NCI-H146 (cell line): ENCODE measurements at places on chromosomes 11 and 22.

DNA sequence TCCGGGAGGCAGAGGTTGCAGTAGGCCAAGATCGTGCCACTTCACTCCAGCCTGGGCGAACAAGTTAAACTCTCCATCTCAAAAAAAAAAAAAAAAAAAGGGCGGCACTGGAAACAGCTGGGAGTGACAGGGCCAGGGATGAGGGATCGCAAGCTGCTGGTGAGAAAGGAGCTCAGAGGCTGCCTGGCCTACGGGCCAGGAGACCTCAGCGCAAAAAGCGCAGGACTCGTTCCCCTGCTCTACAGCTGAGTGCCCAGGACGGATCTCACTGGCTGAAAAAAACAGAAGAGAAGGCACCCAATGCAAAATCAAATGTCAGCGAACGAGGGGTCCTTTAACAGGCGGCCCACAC lies 650 bp upstream of the NUP50 start:
- DNase-seq: peak; percentile 36

GRCh38 chr11:100928426-100928825 lies 201.2 kb downstream of the PGR start:
- no peak for DNase-seq

- no peak for DNase-seq
Measured at GRCh38 chr11:125239585-125240560, 75.3 kb downstream of the PKNOX2 start.

DNA sequence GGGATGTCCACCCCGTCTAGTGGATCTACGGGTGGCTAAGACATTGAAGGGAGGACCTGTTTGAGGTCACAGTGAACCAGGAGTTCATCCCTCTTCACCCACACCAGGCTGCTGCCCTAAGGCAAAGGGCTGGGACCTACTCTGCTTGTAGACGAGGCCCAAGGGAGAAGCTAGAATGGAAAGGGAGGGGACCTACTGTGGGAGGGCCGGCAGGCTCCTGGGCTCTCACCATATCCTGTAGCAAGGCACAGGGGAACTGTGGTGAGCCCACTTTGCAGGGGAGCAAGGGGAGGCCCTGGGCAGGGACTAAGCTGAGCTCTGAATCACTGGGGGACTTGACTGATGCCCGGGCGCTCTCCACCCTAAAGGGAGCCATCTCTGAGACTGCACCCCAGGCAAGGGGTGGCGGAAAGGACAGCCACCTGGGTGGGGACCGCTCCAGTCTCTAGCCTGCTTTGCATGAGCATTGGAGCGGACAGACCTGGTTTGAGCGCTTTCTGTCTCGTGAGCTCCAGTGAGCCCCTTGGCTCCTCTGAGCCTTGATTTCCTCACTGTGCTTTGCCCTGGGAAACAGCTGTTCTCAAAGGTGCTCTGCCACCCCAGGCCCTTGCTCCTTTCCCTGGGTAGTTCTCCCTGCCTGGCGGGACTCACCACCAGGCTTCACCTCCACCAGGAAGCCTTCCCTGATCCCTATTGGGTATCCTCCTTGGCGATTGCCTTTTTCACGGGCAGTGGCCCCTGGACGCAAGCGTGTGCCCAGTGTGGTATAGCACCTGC lies 24.2 kb downstream of the PARVG start:
- DNase-seq: no peak

DNA sequence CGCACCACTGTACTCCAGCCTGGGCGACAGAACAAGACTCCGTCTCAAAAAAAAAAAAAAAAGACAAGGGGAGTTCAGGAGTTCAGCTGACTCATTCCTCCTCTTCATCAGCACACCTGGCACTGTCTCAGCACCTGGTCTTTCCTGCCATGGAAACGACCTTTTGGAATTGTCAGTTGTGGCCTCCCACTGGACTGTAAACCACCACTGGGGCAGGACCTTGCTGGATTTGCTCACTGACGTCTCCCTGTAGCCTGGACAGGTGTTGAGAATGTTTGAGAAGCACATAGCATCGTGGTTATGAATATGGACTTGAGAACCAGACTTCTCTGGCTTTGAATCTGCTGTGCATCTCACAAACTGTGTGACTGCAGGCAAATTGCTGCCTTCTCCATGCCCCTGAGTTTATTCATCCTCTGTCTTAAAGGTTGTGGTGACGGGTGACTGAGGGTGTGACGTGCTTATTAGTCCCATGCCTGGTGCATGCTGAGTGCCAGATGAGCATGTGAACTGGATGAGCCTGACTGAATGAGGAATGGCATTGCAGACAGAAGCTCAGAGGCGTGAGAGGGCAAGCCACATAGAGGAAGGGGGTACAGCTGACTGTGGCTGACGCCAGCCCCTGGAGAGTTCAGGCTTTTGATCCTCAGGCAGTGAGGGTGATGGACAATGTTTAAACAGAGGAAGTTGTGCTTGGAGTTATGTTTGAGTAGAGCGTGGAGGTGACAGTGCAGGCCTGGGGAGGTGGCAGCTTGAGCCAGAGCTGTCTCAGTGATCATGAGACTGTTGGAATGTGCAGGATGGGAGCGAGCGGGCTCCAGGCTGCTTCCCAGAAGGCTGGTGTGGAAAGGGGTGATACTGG lies 12.7 kb downstream of the TOM1 start:
- peak; percentile 90 for DNase-seq

DNA sequence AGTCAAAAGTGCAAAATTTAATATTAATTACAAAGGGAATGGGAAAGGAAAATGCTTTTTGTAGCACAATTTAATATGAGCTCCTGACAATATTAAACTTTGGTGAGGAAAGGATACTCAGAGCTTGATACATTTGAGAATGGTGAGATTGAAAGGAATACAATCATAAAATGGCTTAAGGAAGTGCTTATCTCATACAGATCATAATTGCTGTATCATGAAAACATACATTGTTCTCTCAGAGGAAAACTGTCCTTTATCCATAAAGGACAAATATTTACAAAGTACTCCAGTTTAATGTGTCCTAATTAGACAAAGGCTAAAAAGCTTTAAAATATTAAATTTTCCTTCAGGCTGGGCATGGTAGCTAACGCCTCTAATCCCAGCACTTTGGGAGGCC lies 260.4 kb downstream of the TMEM135 start:
- peak; percentile 4 for DNase-seq

DNA sequence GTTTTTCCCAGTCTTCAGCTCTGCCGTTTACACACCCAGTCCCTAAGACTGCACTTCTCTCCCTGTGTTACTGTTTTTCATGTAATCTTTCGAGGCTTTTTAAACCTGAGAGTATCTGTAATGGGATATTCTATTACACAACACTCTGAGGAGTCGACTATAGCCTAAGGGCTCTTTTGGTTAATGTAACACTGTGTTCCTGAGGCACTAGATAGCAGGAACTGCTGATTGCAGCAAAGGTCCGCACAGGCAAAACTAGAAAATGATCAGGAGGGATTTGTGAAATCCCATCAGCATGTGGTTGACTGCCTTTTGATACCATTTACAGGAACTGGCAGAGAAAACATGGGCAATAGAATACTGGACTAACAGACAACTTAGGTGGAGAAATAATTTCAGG lies 512.3 kb upstream of the RAG2 start:
- DNase-seq: no peak

DNA sequence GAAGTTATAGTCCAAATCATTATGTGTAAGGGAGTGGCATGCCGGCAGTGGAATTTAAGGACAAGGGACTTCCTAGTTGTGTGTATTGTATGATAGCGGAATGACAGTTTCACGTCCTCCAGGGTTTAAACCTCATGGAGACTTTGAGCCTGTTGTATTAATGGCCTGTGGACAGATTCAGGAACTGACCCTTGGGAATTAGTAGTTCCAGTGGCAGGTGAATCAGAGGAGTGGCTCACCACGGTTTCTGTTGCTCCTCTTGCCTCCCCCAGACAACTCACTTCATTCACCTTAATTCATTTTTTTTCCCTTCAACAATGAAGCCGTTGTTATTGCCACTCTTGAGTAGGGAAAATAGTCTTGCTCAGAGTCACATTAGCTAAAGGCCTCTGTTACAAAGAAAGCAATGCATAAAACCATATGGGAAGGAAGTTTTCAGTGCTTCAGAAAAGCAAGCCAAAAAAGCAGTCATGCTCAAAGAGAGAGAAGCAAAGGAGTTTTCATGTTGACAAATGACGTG lies 22.6 kb downstream of the AMOTL1 start:
- no peak for DNase-seq

DNA sequence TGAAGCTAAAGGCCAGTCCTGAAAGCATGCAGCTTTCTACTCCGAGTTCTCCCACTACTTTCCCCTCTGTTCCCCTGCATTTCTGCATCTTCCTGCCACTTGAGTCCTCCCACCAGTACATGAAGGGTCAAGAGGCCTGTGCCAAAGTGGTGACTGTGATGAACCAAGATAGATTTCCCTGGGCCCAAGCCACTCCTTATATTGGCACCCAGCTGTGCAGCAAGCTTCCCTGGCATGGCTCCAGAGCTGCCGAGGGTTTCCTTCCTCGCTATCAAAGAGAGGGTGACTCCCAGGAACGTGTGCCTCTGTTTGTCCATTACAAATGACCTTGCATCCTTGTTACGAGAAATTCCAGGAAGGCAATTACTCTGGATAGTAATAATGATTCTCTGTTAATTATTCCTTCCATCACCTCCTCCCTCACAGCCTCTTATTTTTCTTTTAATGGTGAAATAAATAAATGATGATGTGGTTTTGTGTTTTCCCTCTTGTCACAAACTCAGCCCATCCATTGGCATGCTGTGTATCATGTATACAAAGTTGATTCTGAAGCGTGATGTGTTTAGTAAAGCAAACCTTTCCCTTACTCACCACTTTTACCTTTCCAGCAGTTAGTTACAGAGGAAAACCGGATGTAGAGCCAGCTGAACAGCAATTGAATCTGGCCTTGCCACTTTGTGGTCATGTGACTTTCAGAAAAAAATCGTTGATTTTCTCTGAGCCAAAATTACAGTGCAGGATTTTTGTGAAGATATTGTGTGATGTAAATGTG lies 8.3 kb downstream of the SRSF8 start:
- no peak for DNase-seq

DNA sequence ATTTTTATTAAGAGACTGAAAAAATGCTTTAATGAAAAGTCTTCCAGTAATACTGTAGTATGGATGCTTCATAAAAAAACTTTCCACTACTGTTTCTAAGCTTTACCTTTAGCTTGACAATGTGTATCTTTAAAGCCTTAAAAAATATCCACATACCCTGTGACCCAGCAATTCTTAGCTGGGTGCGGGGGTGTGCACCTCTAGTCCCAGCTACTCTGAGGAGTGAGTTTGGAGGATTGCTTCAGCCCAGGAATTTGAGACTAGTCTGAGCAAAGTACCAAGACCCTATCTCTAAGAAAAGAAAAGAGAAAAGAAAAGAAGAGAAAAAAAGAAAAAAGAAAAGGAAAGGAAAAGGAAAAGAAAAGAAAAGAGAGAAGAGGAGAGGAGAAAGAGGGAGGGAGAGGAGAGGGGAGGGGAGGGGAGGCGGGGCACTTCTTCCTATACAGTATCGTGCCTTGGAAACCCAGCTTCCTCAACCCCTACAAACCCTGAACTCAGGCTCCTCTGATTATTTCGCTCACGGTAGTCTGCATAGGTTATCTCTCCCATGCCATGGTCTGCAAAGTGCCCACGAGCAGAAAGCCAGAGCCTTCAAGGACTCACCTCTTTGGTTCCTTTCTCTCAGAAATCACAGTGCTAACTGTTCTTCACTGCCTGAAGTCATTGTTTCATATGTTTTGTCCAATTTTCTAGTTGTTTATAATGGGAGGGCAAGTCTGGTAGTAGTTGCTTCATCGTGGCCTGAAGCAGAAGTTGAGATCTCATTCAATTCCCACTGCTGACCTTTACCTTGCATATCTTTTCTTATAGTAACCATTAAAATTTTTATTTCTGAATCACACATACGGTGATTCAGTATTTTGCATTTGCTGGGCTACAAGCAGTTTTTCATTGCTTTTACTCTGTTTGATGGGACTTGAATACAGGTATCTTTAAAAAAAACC lies 82.2 kb downstream of the FAM83F start:
- DNase-seq: no peak

DNA sequence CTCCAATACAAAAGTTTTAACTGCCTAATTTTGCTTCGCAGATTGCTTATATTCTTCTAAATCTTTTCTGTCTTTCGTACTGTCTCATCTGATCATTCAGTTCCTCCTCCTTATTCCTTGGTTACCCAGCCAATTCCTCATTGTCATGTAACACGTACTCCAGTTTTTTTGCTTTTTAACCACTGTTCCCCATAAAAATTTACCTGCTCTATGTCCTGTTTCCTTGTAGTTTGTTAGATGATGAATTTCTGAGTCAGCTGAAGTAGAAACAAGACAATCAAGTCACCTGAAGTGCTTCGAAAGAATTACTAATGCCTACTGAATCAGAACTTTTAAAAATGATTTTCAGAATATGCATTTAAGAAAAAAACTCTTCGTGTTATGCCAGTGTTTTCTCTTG lies 150.6 kb downstream of the CNTN5 start:
- DNase-seq: no peak

DNA sequence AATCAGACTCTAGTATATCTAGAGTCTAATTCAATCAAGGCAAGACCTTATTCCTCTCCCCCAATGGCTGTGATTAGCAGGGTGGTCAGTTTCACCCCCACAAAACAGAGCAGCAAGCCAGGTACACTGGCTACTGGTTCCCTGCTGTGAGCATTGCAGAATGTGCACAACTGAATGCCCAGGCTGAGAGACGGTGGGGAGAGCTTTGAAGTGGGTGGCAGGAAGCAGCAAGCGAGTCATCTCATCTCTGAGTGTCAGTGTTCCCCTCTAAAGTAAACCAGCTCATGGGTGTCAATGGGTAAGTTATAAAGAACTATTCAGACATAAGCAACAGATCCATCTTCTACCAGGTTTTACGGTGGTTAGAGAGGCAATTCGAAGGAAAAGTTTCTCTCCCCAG lies 37.6 kb downstream of the GAB4 start:
- no peak for DNase-seq

DNA sequence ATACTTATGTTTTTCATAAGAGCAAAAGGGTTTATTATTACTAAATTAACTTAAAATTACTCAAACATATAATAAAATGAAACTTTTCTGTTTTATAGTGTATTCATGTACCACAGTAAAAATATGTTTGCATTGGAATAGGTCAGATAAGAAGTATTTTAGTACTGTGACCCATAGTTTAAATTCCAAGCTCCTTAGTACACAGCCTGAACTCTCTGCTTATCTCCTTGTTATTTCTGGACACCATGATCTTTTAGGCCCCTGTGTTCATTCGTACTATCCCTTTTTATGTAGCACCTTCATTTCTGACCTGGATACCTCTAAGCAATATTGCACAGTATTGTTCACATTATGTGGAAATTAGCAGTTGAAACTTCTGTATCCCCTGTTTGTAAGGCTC lies 296.7 kb upstream of the SYN3 start:
- no peak for DNase-seq
